ENCODE measurements at places on chromosomes 3 and 15.

GRCh38 chr3:143016321-143016972, 15.1 kb downstream of the U2SURP start:
- DNase-seq: no peak

DNA sequence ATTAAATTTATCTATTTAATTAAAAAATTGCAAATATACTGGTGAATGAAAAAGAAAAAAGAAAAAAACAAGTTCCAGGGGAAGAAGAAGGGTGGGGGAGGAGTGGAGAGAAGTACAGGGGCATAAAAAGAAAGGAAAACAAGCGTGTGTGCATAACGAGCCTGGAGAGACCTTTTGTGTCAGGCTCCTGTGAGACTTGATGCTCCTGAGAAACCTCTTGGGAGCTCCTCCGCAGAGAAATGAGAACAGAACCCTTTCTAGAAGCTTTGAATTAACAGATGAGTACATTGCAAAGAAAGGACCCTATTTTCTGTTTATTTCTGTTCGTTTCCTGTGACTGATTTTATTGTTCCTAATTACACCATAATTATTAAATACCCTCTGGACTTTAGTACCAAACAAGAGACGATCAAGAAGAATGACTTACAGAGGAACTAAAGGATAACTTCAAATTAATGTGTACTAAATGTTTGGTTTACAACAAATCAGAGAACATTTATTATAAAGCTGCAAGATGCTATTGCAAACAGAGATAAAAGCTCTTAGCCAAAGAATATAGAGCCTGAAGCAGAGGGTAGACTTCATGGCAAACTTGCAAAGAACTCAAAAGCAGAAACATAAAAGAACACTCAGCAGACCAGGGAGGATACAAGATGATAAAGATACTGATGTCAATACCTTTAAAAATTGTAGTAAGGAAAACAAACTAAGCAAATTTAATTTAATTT, 74.7 kb downstream of the DPPA2 start:
- DNase-seq: peak; percentile 39

- no peak for DNase-seq
Observed at GRCh38 chr3:80244390-80244789, 476.6 kb upstream of the ROBO1 start.

DNA sequence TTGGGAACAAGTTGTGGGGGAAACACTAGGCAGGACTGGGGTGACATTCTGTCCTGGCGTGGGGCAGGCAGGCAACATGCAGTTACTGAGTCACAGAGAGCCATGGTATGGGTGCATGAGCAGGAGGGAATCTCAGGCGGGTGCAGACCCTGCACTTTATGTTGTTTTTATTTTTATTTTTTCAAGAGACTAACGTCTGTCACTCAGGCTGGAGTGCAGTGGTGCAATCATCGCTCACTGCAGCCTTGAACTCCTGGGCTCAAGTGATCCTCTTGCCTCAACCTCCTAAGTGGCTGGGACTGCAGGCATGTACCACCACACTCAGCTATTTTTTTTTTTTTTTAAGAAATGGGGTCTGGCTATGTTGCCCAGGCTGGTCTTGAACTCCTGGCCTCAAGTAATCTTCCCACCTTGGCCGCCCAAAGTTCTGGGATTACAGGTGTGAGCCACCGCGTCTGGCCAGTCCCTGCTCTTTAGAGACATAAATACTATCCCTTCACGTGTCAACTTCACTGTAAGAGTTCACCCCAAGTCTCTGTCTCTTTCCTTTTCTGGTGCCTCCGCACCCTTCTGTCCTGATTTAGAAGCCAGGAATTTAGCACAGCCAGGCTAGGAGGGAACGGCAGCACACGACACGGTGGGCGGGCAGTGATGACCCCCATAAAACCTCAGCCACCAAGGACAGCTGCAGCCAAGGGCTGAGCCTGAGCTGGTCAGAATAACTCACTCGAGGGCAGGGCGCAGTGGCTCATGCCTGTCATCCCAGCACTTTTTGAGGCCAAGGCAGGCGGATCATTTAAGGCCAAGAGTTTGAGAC, 72.8 kb upstream of the IQSEC1 start:
- DNase-seq: no peak

- no peak for DNase-seq
Observed at GRCh38 chr3:134333522-134334181, 40.6 kb downstream of the AMOTL2 start.

- DNase-seq: no peak
Observed at GRCh38 chr3:179304605-179305004, 18.2 kb upstream of the ZNF639 start.

DNA sequence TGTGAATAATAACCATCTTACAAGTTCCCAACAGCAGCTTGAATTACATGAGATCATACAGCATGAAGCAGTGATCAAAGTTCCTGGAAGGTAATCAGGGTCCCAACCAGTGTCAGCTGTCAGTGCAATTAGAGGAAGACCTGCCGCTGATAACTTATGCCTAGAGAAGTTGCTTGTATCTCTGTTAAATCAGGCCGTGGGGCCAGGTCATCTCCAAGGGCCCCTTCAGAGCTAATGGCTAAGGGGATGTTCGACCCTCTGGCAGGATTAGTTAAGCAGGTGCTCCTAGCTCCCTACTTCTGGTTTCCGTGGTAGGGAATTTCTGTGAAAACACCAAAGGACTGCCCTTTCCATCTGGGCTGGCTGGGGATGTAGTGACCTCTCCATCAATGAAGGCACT, 251.0 kb downstream of the FAM43A start:
- no peak for DNase-seq

DNA sequence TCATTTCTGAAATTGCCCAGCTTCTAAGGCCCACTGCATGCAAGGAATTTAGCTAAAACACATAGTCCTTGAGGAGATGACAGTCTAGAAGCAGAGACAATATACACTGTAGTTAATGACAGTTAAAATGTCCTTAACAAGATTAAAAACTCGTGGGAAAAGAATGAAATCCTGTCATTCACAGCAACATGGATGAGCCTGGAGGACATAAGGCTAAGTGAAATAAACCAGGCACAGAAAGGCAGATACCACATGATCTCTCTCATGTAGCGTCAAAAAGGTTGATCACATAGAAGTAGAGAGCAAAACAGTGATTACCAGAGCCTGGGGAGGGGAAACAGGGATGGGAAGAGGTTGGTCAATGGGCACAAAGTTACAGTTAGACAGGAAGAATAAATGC, 36.3 kb upstream of the GOLGA8J start:
- DNase-seq: no peak

DNA sequence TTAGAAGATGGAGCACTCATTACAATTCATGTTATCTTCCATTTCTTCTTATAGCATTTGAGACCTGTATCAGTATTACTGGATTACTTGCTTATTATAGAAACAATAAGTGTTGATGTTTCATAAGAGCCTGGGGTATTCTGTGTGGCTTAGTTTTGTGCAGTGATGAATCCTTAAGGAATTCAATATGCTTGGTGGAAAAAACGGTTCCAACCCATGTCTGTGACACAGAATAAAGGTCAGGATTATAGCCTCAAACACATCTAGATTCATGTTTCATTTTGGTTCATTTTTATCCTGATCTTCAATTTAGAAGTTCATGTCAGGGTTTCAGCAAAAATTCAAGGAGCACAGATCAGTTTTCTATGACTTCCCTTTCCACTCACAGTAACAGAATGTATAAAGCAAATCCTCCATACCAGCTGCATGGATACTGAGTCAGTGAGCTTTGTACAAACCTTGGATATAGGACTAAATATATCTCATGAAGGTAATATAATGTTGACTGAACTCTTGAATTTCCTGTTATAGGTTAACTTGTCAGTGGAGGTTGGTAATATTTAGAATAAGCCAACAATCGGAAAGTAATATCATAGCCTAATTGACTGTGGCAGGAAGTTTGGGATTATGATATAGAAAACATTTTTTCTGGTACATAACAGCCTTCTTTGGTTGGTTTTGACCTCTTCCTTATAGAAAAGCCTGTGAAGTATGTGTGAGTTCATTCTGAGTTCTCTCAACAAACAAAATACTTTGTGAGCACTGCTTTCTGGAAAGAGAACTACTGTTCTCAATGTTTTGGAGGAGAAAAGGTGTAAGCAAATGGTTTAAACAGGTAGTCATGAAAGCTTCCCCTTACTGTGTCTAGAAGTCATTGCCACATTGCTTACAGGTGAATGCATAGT, 218.2 kb upstream of the TPM1 start:
- DNase-seq: no peak

- DNase-seq: no peak
Observed at GRCh38 chr3:129612534-129613366, 6.3 kb upstream of the PLXND1 start.

GRCh38 chr3:22893644-22894325, 309.3 kb upstream of the UBE2E2 start:
- DNase-seq: no peak

- DNase-seq: no peak
Observed at GRCh38 chr15:69677403-69677802, 224.8 kb downstream of the RPLP1 start.

DNA sequence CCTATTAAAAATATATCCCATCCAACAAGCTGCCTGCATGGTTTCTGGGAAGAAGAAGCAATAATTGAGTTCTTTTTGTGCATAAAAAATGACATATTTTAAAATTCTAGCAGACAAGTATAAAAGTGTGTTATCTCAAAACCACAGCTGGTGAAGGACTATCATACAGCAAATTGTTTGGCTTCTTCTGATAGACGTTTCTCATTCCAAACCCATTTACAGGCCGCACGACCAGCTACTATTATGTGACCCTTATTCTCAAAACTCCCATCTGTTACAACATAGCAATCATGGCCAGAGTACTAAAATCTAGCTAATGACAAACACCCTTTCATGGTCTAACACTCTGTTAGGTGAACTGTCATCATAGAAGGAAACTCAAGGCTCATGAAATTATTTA, 21.7 kb downstream of the ETFA start:
- no peak for DNase-seq

DNA sequence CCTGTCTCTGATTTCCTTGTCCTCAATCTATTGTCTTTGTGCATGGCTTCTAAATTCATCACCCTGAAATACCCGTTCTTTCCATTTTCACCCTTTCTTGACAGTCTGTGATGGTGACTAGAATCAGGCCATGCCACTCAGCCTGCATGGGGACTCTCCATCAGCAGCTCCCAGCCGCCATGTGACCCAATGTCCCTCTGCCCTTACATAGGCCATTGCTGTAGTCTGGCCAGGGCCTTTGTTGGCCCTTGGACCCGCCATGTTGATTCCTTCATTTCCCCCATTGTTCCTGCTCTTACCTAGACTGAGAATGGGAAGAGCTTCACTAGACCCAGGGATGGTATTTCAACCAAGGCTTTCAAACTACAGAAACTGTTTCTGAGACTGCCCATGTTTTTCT, 45.8 kb downstream of the SPSB4 start:
- no peak for DNase-seq

DNA sequence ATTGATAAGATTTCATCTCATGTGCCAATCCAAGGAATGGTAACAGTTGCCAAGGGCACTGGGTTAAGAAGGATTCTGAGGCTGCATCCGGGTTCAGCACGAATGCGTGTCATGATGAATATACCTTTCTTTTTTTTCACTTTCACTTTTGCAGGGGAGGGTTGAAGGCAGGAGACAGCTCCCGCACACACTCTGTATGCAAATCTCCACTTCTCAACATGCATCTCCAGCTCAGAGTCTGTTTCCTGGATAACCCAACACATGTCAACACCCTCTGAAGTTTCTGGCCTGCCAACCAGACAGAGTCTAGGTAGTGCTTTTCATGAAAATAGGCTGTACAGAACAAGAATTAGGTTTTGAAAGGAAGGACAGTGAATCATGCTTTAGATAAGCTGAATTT, 21.6 kb downstream of the B4GALT4 start:
- DNase-seq: no peak

GRCh38 chr3:177795859-177796258, 598.6 kb upstream of the TBL1XR1 start:
- no peak for DNase-seq

DNA sequence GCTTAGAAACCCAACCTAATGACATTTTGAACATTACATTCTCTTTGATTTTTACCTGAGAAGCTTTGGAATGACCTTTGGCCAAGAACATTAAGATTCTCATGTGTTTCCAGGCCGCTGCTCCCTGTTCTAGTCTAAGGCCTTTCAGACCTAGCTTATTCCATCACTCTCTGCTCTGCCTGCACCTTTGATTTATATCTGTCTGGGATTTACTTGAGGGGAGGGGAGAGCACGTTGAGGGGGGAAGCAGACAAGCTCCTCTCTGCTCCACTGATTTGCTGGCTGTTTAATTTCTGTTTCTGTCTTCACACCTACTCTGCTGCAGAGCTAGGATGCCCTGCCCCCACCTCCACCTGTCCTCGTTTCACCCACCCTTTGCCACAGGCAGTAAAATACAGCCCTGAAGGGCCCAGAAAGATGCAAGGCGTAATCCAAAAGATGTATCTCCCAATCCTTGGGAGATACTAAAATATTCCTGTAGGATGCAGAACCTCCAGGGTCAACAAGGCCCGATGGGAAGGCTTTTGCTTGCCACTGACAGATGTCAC, 429.8 kb downstream of the EPHB1 start:
- DNase-seq: no peak

- DNase-seq: no peak
Observed at GRCh38 chr3:185916042-185916833, 21.6 kb downstream of the TRA2B start.

DNA sequence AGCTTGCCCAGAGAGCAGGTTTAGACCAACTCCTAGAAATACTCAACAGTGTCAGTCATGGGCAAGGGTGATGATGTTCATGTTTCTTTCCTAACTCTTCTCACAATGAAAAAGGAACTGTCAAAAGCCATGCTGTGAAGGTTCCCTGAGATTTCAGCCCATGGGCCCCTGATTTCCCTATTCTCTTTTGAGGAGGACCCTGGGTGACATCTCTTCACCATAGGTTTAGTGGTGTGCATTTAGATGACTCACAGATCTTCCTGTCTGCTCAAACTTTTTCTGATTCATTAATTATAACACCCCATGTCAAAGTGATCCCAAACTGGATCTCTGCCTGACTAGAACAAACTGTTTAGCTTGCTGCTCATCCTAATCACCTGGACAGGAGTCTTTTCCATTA, 108.0 kb downstream of the BBX start:
- no peak for DNase-seq

GRCh38 chr3:43748179-43748578, 57.4 kb downstream of the ABHD5 start:
- DNase-seq: no peak

- peak; percentile 66 for DNase-seq
Observed at GRCh38 chr15:79168922-79169456, 78.4 kb upstream of the RASGRF1 start.
